Activated CD8-positive, alpha-beta memory T cell treated with anti-CD3 and anti-CD28 coated beads for 4 hours (primary cell): ENCODE measurements at places on chromosomes 2 and 18.

- DNase-seq, result no peak
Measured at GRCh38 chr18:80171054-80171872, 62.2 kb downstream of the ADNP2 start.

GRCh38 chr18:49025767-49026500, 75.2 kb upstream of the SMAD7 start:
- no peak for DNase-seq

GRCh38 chr2:40851661-40852060, 399.8 kb upstream of the SLC8A1 start:
- no peak for DNase-seq

GRCh38 chr18:6865251-6865650, 135.7 kb downstream of the ARHGAP28 start:
- no peak for DNase-seq

DNA sequence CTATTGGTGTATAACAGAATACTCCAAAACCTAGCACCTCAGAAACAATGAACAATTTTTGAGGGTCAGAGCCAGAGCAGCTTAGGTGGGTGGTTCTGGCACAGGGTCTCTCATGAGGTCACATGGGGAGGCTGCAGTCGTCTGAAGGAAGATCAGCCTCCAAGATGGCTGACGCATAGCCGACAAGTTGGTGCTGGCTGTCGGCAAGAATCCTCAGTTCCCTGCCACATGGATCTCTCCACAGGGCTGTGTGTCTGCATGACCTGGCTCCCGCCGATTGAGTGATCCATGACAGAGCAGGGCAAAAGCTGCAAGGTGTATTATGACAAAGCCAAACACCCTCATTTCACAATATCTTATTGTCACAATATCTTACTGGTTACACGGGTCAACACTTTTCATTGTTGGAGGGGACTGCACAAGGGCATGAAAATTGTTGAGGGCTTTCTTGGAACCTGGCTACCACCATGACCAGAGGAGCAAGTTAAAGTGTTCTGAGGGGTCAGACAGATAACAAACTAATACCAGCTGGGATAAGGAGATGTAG, 4.2 kb downstream of the MYL12B start:
- DNase-seq, result no peak

DNA sequence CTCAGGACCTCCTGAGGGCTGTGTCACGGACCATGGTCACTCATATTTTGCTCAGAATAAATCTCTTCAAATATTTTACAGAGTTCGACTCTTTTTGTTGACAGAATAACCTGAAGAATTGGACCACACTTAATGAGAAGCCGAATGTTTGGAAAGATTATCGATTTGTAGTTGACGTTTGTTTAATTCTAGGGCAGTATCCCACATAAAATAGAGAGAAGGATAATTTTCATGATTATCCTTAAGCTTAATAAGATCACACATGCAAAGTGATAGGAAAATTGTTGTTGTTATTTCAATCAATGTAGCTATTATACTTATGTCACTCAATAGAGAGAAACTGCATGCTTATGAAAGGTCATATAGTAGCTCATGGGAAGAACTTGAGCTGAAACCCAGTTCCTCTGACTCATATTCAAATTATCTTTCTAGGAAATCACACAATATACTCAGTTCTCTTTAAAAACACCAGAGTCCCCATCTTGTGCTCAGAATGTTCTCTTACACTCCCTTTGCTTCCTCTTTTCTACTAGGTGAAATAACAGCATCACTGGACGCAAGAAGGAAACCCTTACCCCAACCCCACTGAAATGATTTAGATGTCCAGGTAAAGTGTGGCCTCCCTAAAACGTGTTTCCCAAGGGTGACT, 982.1 kb downstream of the TSN start:
- no peak for DNase-seq
